ENCODE measurements at places on chromosomes 6 and 20.

DNA sequence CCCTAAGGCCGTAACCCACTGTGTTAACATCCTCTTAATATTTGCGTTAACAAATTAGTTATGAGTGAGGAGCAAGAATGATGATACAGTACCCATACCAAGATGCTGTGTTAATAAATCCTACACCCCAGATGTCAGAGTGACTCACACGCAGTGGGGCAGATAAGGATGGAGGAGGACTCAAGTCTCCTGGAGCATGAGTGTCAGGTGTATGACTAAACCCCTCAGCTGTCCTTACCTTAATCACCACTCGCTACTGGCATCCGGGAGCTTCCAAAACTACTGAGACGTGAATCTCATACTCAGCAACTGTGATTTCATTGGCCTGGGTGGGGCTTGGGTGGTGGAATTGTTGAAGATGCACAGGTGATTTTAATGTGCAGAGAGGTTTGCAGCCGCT lies 131.3 kb upstream of the MTHFD1L start:
- DNase-seq = no peak

- no peak for DNase-seq
These were observed 50.8 kb downstream of the CNR1 start for GRCh38 chr6:88115307-88115706.

DNA sequence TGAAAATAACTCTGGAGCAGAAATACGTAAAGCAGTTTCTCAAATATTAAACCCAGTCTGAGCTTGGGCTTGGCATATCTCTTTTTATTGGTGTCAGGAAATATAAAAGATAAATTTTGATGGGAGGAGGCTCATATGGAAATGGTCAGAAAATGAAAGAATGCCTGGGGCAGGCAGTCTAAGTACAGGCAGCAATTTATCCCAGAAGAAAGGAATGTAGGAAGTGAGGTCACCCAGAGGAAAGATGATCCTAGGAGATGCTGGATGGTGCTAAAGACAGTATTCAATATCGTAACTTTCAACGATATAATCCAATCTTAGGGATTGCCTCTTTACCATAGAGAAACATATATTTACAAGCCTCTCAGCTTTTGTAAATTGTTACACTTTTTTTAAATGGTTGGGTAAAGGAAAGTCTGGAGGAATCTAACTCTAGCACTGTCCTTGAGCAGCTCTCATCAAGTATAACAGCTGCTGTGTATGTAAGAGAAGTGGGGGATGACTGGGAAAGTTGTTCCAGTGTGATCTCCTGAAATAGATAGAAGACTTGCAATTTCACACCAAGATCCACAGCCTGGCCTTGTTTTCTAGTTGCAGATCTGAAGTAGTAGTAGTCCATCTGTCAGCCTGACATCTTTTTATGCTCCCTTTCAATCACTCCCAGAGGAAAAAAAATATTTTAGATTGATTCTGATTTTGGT lies 256.9 kb upstream of the SASH1 start:
- no peak for DNase-seq

GRCh38 chr20:19958219-19958618 lies 58.9 kb upstream of the NAA20 start:
- DNase-seq = no peak

- no peak for DNase-seq
These were observed 303.9 kb downstream of the CDKAL1 start for GRCh38 chr6:20838113-20838512.

DNA sequence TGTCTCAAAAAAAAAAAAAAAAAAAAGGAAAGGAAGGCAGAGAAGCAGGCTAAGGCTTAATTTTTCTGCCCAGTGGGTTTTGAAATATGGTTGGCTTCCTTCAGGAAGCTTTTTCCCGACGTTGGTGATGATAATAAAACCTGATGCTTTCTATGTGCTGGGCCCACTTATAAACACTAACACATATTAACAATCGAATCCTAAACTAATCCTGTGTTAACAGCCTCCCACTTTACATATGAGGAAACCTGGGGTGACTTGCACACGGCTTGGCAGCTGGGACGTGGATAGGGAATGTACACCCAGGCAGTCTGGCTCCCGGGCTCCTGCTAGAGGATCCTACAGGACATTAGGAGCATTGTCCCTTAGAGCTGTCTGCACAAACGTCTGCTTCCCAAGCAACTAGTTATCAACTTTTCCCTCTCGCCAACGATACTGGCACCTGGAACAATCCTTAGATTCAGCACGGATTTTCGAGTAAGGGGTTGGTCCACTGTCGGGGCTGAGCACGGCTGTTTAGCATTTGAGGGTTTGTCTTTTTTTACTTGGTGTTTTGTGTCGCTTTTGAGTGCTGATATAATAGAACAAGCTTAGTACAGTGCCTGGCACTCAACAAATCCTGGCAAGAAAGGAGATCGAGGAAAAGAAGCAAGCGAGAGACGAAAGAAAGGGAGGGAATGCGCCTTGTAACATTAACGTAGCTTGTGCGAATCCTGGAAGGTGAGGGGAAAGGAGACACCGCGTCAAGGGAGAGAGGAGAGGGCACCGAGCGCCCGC lies 622 bp upstream of the KIZ start:
- DNase-seq = no peak

DNA sequence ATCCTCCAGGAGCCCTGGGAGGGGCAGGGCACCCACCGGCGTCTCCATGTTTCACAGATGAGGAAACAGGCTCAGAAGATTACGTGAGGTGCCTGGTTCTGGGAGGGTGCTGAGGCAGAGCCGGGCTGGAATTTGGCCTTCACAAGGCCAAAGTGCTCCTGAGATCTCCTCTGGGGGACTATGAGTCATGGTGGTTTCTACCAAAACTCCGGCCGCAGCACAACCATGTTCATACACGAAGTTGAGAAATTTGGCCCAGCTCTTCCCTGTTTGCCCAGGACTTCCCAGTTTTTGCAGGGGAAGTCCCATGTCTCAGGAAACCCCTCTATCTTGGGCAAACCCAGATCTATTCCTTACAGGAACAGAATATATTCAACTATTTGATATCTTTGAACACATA lies 172.9 kb upstream of the CDYL start:
- DNase-seq = no peak

DNA sequence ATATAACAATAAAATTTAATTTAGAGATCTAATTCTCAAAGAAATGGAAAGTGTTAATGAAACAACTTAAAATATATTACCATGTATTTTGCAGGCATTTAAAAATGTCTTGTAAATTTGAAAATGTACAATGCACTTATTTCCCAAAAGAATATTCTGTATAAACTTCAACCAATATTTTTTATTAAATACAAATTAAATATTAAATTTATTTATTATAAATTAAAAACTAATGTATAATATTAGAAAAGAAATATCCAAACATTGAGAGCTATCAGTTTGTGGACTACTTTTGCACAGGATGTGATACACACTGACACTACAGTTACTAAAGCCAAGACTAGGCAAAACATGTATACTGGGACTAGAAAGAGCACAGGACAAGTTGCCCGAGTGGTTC lies 707.0 kb upstream of the NRSN1 start:
- no peak for DNase-seq

GRCh38 chr20:49677777-49678758 lies 35.6 kb downstream of the B4GALT5 start:
- no peak for DNase-seq

DNA sequence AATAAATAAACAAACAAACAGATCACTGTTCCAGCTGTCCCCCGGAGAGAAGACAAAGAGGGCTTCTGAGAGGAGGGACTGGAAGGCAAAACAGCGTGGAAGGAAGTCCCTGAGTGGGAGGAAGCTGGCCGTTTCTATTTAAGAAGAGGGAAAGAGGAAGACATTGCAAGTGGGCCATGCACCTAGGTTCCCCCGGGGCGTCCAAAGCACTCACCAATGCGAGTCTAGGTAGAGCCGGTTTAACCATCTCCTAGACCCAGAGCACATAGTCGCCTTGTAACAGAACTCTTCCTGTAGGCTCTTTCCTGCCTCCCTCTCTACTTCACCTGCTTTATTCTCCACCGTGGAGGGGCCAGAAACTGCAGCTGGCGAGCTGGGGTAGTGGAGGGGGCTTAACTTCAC lies 158.4 kb downstream of the ZDHHC14 start:
- peak; percentile 20 for DNase-seq

DNA sequence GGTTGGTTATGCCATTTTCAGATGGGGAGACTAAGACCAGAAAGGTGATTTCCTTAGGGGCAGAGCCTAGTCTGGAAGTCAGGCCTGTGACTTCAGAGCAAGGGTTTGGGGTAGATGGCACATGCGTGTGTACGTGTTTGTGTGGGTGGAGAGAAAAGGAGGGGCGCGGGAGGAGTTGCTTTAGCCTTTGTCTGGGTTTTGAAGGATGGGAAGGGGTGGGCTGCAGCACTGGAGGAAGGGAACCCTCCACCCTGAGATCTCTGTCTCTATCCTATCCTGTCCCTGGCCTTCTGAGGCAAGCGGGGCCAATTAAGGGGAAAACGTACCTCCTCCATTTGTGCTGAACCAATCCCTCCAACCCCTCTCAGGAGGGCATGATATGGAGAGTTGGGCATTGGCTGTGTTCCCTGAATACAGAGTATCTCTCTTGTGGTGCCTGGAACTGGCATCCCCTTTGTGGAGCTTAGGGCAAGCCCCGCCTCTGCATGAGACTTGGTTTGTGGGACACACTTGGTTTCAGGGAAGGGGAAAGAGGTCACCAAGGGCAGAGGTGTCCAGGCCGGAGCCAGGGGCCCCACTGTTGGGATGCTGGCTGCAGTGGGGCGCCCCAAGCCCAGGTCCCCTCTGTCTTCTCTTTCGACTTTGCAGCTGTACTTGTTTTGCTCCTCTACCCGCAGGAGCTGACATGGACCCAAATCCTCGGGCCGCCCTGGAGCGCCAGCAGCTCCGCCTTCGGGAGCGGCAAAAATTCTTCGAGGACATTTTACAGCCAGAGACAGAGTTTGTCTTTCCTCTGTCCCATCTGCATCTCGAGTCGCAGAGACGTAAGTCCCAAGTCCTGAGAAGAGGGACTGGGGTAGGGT lies at the start of gene DBNDD2:
Gene DBNDD2 (plus strand): TSS at position 507 of the 863 bp plus-strand sequence. CDS start 179 bp downstream, at position 686.
- no peak for DNase-seq

DNA sequence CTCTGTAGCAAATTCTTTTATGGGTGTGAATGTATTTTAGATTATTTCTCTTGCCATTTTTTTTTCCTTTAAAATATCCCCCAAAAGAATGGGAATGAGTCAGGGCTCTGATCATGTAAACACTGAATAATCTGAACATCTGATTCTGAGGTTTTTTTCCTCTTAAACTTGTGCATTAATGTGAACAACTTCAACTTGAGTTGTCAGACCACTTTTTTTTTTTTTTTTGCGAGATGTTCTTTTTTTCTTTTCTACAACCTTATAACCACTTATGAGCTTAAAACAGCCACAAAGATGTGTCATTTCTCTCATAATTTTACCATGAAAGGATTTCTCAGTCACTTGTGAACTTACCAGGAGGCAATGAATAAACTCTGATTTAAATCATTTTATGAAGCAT lies 85.3 kb downstream of the TBC1D7 start:
- no peak for DNase-seq

- DNase-seq = no peak
These were observed 1.1 kb downstream of the RAB32 start for GRCh38 chr6:146544616-146545182.

GRCh38 chr6:162055365-162055764 lies 672.2 kb downstream of the PRKN start:
- DNase-seq = no peak

Measured in activated CD8-positive, alpha-beta T cell treated with anti-CD3 and anti-CD28 coated beads, Interleukin-2, amount 10 ng/mL, durations not matched to agents 7 days and 5 days (primary cell).